ENCODE measurements at places on chromosomes 2 and 18. TPM values are rescaled to one million over a fixed set of nuclear protein-coding genes. Genes with fewer than 3 reads are reported as not detected.

GRCh38 chr2:46174345-46175170 is 122.6 kb upstream of the EPAS1 start:
- DNase-seq, result no peak
- H3K27me3 ChIP-seq, result no peaks in the 10 kb centered on the region
- H3K4me3 ChIP-seq, result no peak overlapping the region
- H3K36me3 ChIP-seq, result peaks cover 4% of the 10 kb centered on the region
- no peak overlapping the region for H3K27ac ChIP-seq

DNA sequence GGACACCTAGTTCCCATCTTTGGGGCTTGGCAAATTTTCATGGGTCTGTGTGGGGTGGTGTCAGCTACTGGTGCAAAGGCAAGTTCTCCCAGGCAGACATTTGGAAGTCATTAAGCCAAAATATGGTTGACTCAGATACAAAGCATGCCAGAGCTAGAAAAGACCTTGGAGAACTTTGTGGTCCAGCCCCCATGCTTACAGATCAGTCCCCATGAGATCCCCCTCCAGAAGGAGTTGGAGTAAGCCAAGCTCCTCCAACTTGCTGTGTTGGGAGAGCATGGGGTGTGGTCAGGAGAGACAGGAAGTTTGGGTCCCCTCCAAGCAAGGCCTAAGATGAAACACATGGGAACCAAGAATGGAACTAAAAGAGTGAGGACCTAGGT is 224.5 kb downstream of the CYP26B1 start:
- H3K27me3 ChIP-seq, result no peaks in the 10 kb centered on the region
- no peak overlapping the region for H3K27ac ChIP-seq
- peaks cover 24% of the 10 kb centered on the region for H3K4me1 ChIP-seq
- no peak overlapping the region for H3K4me3 ChIP-seq
- H3K36me3 ChIP-seq, result no peaks in the 10 kb centered on the region

DNA sequence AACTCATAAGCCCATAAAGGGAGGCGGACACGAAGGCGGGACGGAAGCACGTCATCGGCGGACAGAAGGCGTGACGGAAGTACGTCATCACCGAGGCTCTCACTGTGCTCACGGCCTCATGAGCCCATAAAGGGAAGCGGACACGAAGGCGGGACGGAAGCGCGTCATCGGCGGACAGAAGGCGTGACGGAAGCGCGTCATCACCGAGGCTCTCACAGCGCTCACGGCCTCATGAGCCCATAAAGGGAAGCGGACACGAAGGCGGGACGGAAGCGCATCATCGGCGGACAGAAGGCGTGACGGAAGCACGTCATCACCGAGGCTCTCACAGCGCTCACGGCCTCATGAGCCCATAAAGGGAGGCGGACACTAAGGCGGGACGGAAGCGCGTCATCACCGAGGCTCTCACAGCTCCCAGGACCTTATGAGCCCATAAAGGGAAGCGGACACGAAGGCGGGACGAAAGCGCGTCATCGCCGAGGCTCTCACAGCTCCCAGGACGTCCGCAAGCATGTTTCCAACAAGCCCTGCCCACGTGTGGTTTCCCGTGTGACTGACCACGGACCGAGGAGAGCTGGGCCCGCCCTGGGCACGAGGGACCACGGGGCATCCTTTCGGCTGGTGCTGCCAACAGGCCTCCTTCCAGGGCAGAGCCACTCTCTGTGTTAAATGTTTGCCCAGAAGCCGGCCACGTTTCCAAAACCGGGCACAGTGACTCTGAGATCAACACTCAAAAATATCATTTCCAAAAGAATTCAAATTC is 182.7 kb upstream of the SALL3 start:
- H3K4me3 ChIP-seq, result no peak overlapping the region
- DNase-seq, result no peak
- no peaks in the 10 kb centered on the region for H3K4me1 ChIP-seq
- H3K36me3 ChIP-seq, result no peaks in the 10 kb centered on the region
- H3K27me3 ChIP-seq, result no peaks in the 10 kb centered on the region
- no peak overlapping the region for H3K27ac ChIP-seq

DNA sequence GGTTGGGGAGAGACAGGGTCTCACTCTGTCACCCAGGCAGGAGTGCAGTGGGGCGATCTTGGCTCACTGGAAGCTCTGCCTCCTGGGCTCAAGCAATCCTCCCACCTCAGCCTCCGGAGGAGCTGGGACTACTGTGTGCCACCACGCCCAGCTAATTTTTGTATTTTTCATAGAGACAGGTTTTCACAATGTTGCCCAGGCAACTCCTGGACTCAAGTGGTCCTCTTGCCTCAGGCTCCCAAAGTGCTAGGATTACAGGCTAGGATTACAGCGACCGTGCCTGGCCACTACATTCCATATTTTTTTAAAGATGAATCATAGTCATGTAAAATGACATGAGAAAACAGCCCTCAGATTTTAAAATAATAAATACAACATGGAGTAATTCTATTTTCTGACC is 32.3 kb downstream of the CWC22 start:
- H3K27me3 ChIP-seq, result no peaks in the 10 kb centered on the region
- H3K4me3 ChIP-seq, result no peak overlapping the region
- H3K27ac ChIP-seq, result peak overlapping the region; percentile 95
- DNase-seq, result peak; percentile 85
- H3K4me1 ChIP-seq, result peaks cover 24% of the 10 kb centered on the region
- peaks cover 51% of the 10 kb centered on the region for H3K36me3 ChIP-seq

GRCh38 chr18:80037869-80038630 is 3.8 kb downstream of the RBFA start:
- H3K27ac ChIP-seq, result no peak overlapping the region
- no peak for DNase-seq
- H3K4me1 ChIP-seq, result peaks cover 23% of the 10 kb centered on the region
- H3K4me3 ChIP-seq, result no peak overlapping the region
- no peaks in the 10 kb centered on the region for H3K27me3 ChIP-seq

Gene IL36RN
- total RNA-seq, result not detected

DNA sequence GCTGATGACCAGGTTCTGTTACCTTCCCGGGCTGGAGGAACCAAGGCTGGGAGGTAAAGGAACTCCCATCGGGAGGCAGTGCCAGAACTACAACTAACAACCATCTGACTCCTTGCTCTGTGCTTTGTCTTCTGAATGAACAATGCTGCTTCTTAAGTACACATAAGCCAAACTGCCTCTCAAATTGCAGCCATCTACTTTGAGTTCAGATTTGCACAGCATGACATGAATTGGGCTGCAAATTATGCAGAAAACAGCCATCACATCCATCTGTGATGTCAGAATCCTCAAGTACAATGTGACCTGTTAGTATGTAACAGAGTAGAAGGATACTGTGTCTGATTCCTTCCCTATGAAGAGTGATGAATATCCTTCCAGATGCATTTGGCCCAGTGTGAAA is 290.6 kb downstream of the ZNF521 start:
- no peak overlapping the region for H3K27ac ChIP-seq
- H3K27me3 ChIP-seq, result no peaks in the 10 kb centered on the region
- no peak for DNase-seq

- DNase-seq, result no peak
- no peaks in the 10 kb centered on the region for H3K27me3 ChIP-seq
- H3K4me1 ChIP-seq, result no peaks in the 10 kb centered on the region
- H3K36me3 ChIP-seq, result peaks cover 2% of the 10 kb centered on the region
These were observed 108.5 kb upstream of the PGAP1 start for GRCh38 chr2:197035002-197035401.

Gene TBR1
- total RNA-seq, result not detected

GRCh38 chr2:143736904-143737303 is 607.7 kb downstream of the ARHGAP15 start:
- H3K27ac ChIP-seq, result no peak overlapping the region
- H3K27me3 ChIP-seq, result no peaks in the 10 kb centered on the region
- H3K4me3 ChIP-seq, result no peak overlapping the region
- no peak for DNase-seq

Gene KIF1A
- total RNA-seq, result 4.3 TPM

DNA sequence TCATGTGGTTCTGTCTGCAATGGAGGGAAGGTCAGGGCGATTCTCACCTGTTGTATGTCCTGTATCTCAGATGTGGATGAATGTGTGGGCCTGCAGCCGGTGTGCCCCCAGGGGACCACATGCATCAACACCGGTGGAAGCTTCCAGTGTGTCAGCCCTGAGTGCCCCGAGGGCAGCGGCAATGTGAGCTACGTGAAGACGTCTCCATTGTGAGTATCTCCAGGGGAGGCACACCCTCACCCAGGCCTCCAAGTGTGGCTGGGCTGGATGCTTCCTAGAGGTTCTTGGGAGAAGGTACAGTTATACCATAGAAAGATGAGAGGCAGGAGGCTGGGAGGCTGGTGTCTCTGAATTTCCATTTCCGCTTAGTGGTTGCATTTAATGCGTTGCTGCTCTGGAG is 46.9 kb downstream of the FBLN7 start:
- no peak overlapping the region for H3K4me3 ChIP-seq
- DNase-seq, result peak; percentile 76
- H3K27me3 ChIP-seq, result peaks cover 6% of the 10 kb centered on the region
- no peak overlapping the region for H3K27ac ChIP-seq
- no peaks in the 10 kb centered on the region for H3K36me3 ChIP-seq

DNA sequence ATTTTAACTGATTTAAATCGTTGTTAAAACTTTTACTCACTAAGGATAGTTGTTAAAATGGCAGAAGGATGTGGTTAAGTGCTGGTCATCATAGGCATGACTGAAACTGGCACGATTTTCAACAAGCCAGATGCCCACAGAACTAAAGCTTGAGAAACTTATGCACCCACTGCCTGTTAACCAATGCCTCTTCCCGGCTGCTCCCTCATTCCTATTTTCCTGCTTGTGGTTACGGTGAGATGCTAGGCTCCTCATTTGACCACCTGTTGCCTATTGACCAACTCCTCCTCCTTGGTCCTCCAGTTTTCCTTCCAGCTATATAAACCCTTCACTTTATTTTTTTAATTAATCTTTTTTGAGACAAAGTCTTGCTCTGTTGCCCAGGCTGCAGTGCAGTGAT is 238.7 kb downstream of the TFCP2L1 start:
- peaks cover 38% of the 10 kb centered on the region for H3K27me3 ChIP-seq
- no peaks in the 10 kb centered on the region for H3K36me3 ChIP-seq
- no peak for DNase-seq
- H3K27ac ChIP-seq, result no peak overlapping the region
- no peak overlapping the region for H3K4me3 ChIP-seq
- H3K4me1 ChIP-seq, result no peaks in the 10 kb centered on the region

GRCh38 chr2:155404433-155405002 is 706.0 kb downstream of the KCNJ3 start:
- H3K4me3 ChIP-seq, result no peak overlapping the region
- H3K27ac ChIP-seq, result no peak overlapping the region

DNA sequence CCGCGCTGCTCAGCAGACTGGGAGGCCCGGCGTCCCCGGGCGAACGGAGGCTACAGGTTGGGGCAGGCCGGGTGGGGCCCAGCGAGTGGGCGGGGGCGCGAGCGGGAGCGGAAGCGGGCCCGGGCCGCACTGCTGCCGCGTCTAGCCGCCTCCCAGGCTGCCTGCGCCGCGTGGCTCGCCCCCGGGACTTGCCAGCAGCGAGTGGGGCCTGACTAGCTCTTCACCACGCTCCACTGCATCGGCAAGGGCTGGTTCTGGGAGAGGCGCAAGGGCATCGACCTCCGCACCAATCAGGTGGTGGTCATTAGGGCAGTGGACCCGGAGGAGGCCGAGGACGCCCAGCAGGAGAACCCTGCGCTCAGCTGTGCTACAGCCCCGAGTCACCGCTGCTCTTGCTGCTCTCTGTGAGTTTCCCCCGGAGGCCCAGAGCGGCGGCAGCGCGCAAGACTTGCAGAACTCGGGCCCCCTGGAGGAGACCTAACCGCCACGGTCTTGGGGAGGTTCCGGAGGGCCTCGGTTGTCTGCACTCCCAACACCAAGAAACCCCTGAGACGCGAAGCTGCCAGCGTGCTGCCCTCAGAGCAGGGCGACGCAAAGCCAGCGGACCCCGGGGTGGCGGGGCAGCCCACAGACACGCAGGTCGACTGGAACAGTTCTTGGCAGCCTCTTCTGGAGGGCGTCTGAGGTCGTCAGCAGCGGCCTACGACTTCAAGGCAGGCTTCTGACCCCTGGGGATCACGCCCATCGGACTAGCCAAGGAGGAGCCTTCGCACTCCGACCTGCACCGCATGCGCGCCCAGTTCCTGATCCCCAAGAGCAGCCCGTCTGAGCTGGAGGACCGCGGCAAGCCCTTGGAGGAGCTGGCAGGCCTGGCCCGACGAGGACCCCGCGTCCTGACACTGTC is 27.2 kb upstream of the PTPN2 start:
- no peak for DNase-seq
- H3K4me3 ChIP-seq, result no peak overlapping the region
- peaks cover 28% of the 10 kb centered on the region for H3K4me1 ChIP-seq
- no peaks in the 10 kb centered on the region for H3K36me3 ChIP-seq
- no peaks in the 10 kb centered on the region for H3K27me3 ChIP-seq

- no peak overlapping the region for H3K4me3 ChIP-seq
- H3K27ac ChIP-seq, result no peak overlapping the region
These were observed 224.8 kb upstream of the NRXN1 start for GRCh38 chr2:51256736-51257135.

Gene NT5C1B
- not detected for total RNA-seq

- H3K4me1 ChIP-seq, result peaks cover 24% of the 10 kb centered on the region
- DNase-seq, result no peak
These were observed 56.7 kb upstream of the ASAP2 start for GRCh38 chr2:9149726-9150567.

- H3K36me3 ChIP-seq, result no peaks in the 10 kb centered on the region
- no peak overlapping the region for H3K4me3 ChIP-seq
- no peak overlapping the region for H3K27ac ChIP-seq
- peaks cover 2% of the 10 kb centered on the region for H3K27me3 ChIP-seq
- DNase-seq, result no peak
These were observed 18.8 kb downstream of the KCNIP3 start for GRCh38 chr2:95315801-95316411.

- no peaks in the 10 kb centered on the region for H3K36me3 ChIP-seq
- H3K4me1 ChIP-seq, result peaks cover 24% of the 10 kb centered on the region
- DNase-seq, result no peak
- H3K4me3 ChIP-seq, result no peak overlapping the region
- no peak overlapping the region for H3K27ac ChIP-seq
These were observed 351.5 kb downstream of the TXNL1 start for GRCh38 chr18:56286775-56287325.

- no peaks in the 10 kb centered on the region for H3K27me3 ChIP-seq
- H3K4me3 ChIP-seq, result peak overlapping the region; percentile 82
- peak overlapping the region; percentile 86 for H3K27ac ChIP-seq
- no peaks in the 10 kb centered on the region for H3K36me3 ChIP-seq
- H3K4me1 ChIP-seq, result peaks cover 59% of the 10 kb centered on the region
These were observed 1.4 kb downstream of the MBP start for GRCh38 chr18:77131100-77131651.

Gene TDRD15
- total RNA-seq, result not detected

Gene BMP10
- not detected for total RNA-seq
